ENCODE measurements at places on chromosomes 6 and 20. TPM values are rescaled to one million over a fixed set of nuclear protein-coding genes. Genes with fewer than 3 reads are reported as not detected.
A peak's percentile ranks its signal among the peaks of the same experiment; 100 is the strongest.

- no peak for DNase-seq
Measured at GRCh38 chr20:47744803-47745202, 40.5 kb downstream of the SULF2 start.

GRCh38 chr20:8492173-8492572 is 360.1 kb downstream of the PLCB1 start:
- no peak for DNase-seq

- DNase-seq: peak; percentile 21
Measured at GRCh38 chr6:122494665-122495272, 23.2 kb upstream of the SERINC1 start.

DNA sequence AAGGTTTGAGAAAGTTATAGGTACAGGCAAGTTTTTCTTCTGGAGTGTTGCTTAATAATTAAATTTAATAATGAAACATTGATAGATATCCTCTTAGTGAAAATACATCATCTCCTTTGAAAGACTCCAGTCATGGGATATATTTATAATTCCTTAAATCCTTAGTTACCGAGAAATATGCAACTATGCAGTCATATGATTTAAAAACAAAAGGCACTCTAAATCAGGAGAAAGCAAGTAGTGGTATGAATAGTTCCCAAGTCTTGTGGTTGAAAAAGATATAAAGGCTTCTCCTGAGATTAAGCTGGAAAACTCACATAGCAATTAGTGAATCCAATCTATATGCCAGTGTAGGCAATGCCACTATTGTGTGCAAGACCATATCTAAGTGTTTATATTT is 475.4 kb downstream of the EYS start:
- no peak for DNase-seq

DNA sequence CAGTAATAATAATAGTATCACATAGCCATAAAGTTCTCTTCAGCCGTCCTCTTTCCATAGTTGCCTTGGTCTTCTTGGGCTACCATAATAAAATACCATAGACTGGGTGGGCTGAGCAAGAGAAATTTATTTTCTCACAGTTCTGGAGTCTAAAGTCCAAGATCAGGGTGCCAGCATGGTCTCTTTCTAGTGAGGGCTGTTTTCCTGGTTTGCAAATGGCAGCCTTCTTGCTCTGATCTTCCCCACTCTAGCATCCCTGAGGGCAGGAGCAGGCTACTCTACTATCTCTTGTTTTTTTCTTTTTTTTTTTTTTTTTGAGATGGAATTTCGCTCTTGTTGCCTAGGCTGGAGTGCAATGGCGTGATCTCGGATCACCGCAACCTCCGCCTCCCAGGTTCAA is 8.2 kb upstream of the BEND3 start:
- no peak for DNase-seq

DNA sequence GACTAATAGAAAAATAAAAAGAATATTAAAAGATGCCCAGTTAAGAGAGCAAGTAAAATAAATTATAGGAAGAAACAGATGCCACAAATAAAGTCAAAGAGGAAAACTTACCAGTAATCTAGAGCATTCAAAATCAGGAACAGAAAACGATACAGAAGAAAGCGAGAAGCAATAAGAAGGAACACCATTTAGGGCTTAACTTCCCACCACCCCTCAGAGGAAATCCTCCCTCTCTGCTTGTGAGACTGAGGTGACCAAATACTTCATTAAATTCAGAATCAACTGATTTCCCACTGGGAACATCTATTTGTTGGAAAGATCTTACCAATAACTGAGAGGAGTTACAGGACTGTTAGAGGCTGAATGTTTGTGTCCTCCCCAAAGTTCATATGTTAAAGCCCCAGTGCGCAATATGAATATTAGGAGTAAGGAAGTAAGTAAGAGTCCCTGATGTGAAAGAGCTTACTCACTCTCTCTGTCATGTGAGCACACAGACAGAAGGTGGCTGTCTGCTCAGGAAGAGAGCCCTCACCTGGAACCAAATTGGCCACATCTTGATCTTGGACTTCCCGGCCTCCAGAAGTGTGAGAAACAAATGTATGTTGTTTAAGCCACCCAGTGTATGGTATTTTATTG is 19.5 kb downstream of the KATNA1 start:
- DNase-seq: no peak

- DNase-seq: no peak
Measured at GRCh38 chr6:83767033-83767432, 58.1 kb upstream of the SNAP91 start.

- DNase-seq: no peak
Measured at GRCh38 chr6:106117579-106117978, 31.4 kb downstream of the PRDM1 start.

- no peak for DNase-seq
Measured at GRCh38 chr6:167858086-167858591, 31.4 kb downstream of the AFDN start.

- DNase-seq: no peak
Measured at GRCh38 chr6:14017626-14018475, 93.1 kb downstream of the RNF182 start.

DNA sequence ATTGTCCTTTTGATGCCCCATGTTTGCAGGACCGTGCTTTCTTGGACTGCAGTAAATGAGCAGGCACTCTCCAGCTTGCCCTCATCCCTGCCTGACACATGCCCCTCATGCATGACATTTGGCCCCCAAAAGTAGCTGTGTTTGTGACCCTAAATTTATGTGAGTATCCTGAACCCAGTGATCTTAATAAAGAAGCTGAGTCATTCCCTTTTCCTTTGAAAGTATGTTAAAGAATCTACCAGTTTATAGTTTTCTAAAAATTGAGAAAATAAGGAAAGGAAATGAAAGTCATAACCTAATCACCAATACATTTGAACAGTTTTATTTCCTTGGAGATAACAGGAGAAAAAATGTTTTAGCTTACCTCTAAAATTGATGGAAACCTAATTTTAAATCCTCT is 3.4 kb upstream of the SLC22A23 start:
- DNase-seq: no peak

DNA sequence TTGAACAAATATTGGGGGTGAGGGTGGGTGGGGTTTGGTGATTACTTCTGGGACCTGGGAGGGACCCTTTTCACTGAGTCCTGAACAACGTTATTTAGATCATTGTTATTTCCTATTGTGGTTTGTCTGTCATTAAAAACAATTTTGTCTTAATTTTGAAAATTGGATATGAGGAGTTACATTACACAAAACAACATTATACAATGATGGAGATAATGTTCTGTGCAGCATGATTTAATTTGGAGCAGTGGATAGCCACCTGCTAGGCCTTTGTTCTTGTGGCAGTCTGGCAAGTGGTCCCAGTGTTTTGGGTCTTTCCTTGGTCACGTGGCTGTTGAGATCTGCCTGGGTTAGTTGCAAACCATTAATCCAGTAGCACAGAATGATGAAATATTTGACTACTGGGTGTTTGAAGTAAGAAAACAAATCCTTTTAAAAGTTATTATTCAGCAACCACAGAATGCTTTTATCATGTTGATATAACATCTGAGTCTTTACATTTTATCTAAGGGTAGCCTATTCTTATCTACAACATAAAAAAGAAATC is 172.8 kb downstream of the CDKAL1 start:
- DNase-seq: no peak

DNA sequence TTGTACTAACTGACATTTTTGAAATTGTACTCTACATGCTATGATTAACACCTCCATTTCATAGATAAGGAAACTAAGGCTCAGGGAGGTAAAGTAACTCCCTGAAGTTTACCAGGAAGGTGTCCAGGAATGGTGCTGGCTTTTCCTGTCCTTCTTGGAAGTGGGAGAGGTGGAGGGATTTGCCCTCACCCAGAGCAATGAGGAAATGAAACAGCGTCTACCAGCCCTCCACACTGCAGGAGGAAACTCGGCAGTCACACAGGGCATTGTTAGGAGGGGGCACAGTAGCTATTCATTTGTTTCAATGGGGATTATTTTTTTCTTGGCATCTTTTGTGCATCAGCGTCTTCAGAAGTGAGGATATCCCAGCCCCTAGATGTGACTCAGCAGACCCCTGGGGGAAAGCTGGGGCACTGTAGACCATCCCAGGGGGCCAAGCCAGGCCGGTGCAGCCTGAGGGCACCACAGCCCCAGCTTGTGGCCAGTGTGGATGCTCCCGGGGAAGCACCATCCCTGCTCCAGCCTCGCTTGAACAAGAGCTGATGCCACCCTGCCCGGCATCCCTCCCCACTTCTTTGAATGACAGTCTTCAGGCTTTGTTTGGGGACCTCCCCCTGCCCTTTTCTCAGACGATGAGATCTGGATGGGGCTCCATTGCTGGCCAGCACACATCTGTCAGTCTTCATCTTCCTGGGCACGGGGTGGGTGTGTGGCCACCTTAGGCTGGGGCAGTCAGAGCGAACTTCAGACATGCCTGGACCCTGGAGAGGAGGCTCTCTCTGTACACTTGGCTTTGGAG is 224.4 kb upstream of the PMEPA1 start:
- DNase-seq: peak; percentile 44

GRCh38 chr20:2476742-2477615 is 6.4 kb upstream of the SNRPB start:
- no peak for DNase-seq

- DNase-seq: peak; percentile 79
Measured at GRCh38 chr6:49550492-49551077, at the start of gene C6orf141. Gene C6orf141, plus strand, starts transcription at chr6:49550668. Its CDS starts 125 bp downstream, at chr6:49550793.

DNA sequence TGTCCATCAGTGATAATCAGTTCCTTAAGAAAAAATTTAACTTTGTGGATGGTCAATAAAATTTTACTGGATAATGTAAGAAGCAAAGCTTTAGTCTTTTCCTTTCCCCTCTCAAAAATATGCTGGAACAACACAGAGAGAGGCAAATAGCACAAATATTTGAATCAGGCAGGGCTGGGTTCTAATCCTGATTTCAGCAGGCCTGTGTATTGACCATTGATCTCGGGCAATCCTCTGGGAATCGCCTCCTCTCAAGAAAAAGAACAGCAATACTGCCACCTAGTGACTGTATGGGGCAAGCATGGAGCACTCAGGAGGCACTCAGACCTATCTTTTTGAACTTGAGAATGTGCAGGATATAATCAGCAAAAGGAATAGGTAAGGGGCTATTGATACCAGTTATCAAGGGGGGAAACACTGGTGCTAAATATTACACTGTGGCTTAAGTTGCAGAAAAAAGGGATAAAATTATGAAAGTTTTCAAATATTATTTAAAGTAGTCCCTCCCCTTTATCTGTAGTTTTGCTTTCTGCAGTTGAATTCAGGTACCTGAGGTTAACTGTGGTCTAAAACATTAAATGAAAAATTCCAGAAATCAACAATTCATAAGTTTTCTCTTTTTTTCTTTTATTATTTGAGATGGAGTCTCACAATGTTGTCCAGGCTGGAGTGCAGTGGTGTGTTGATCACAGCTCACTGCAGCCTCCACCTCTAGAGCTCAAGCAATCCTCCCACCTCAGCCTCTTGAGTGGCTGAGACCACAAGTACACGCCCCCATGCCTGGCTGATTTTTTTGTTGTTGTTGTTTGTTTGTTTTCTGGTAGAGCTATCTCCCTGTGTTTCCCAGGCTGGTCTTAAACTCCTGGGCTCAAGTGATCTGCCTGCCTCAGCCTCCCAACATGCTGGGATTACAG is 91.8 kb upstream of the NHSL1 start:
- peak; percentile 69 for DNase-seq

DNA sequence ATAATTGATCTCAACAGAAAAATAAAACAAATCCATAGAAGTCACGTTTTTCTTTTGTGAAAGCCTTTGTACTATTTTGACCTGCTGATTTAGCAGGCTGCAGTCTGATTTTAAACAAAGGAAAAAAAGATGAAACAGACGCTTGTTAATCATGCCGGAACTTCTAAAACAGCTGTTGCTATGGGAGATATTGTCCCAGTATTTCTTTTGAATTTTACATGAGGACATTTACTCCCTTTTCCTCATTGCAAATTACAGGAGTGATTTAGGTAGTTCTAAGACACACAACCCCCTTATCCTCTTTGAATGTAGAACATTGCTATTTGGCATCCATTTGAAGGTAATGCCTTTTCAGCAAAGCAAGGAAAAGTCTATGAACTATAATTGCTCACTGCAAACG is 416.1 kb downstream of the BCKDHB start:
- no peak for DNase-seq

- DNase-seq: no peak
Measured at GRCh38 chr6:31386099-31386498, 17.3 kb upstream of the MICA start.

GRCh38 chr6:147676495-147677199 is 168.2 kb downstream of the SAMD5 start:
- DNase-seq: no peak

- no peak for DNase-seq
Measured at GRCh38 chr20:24837781-24838450, 111.2 kb upstream of the CST7 start.

DNA sequence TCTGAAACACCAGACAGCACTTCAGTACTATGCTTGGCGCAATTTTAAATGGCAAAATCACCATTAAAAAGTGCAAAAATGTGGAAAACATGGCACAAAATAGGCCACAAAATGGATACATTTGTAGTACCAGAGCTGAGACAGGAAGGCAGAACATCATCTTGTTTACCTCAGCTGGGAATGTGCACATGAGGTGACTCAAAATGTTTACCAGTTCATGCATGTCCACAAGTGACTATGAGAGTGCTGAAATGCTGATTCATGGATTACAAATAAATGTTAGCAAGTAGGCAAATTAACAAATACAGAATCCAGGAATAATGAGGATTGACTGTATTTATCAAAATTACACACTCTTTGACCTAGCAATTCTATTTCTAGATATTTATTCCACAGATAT is 201.6 kb downstream of the ISM1 start:
- no peak for DNase-seq

- DNase-seq: no peak
Measured at GRCh38 chr6:140987364-140988155, 1145.2 kb upstream of the GJE1 start.

GRCh38 chr6:31268836-31269235 is 3.1 kb downstream of the HLA-C start:
- DNase-seq: no peak

GRCh38 chr6:135994857-135995544 is 143.5 kb downstream of the PDE7B start:
- DNase-seq: no peak

DNA sequence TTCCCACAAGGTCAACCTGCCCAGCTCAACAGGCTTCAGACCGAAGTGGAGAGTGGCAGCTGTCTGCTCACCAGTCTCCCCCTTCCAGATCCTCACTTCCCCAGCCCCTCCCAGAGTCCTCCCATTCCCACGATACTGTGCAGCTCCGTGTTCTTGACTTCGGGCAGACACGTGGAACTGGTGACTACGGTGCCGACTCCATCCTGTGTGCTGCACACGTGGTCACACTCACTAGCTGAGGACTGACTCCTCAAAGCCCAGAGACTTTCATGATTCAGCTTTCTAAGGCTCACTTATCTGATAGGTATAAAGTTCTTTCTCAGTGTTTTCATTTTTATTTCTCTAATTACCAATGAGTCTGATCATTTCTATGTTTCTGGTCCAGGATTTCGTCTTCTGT is 32.4 kb downstream of the GABRR2 start:
- no peak for DNase-seq

Gene TREM2
- total RNA-seq: 0.27 TPM

Gene HBS1L
- 50.0 TPM for total RNA-seq

Gene BPIFB4
- not detected for total RNA-seq

Gene IL17F
- total RNA-seq: not detected

Gene ZSCAN12
- total RNA-seq: 4.9 TPM

Gene SPATS1
- not detected for total RNA-seq

Gene IMPG1
- total RNA-seq: not detected

Gene MYBL2
- total RNA-seq: 11.7 TPM

Gene GGTLC1
- total RNA-seq: not detected

Gene ENPP4
- total RNA-seq: 26.3 TPM
